ENCODE measurements at places on chromosomes 12 and 14. TPM values are rescaled to one million over a fixed set of nuclear protein-coding genes. Genes with fewer than 3 reads are reported as not detected.

AQP6 gene
- total RNA-seq = not detected

PYGL gene
- 7.0 TPM for total RNA-seq

PLA2G1B gene
- not detected for total RNA-seq

LRRC10 gene
- 32.4 TPM for total RNA-seq

- H3K4me3 ChIP-seq = no peak overlapping the region
- H3K27me3 ChIP-seq = no peaks in the 10 kb centered on the region
- H3K4me1 ChIP-seq = no peaks in the 10 kb centered on the region
- H3K27ac ChIP-seq = no peak overlapping the region
- DNase-seq = no peak
- H3K36me3 ChIP-seq = no peaks in the 10 kb centered on the region
Measured at GRCh38 chr12:6361834-6362233, 13.5 kb downstream of the SCNN1A start.

- no peak overlapping the region for H3K27ac ChIP-seq
- H3K4me3 ChIP-seq = no peak overlapping the region
- DNase-seq = no peak
- H3K36me3 ChIP-seq = no peaks in the 10 kb centered on the region
Measured at GRCh38 chr12:99154216-99154982, 493.2 kb upstream of the GARIN6 start.

DNA sequence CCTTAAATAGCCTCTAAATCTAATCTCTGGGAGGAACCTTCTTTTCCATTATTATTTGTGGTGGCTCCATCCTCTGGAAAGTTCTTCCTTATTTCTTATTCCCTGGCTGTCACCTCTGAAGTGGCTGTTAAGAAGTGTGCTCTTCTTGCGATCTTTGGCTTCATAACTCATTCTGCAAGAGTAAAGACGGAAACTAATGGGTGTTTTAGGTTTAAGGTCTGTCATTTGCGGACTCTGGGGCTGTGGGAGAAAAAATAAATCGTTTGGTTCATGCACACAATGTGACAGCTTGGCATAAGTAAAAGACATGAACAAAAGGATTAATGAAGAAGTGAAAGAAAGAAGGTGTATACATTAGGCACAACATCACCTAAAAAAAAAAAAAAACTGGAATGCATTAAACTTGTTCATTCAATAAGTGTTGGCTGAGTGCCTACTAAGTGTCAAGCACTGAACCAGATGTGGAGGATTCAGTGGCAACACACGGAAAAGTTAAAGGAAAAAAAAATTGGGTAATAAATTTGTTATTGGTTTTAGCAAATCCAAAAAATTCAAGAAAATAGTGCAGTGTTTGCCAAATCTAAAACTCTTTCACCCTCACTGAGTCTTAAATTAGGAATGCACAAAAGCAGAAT lies 99.5 kb downstream of the ERGIC2 start:
- no peaks in the 10 kb centered on the region for H3K27me3 ChIP-seq
- H3K27ac ChIP-seq = no peak overlapping the region
- no peaks in the 10 kb centered on the region for H3K4me1 ChIP-seq

GRCh38 chr14:75871181-75871880 lies 110.5 kb downstream of the TGFB3 start:
- no peaks in the 10 kb centered on the region for H3K36me3 ChIP-seq
- peaks cover 22% of the 10 kb centered on the region for H3K4me1 ChIP-seq
- no peak overlapping the region for H3K27ac ChIP-seq
- no peaks in the 10 kb centered on the region for H3K27me3 ChIP-seq

DNA sequence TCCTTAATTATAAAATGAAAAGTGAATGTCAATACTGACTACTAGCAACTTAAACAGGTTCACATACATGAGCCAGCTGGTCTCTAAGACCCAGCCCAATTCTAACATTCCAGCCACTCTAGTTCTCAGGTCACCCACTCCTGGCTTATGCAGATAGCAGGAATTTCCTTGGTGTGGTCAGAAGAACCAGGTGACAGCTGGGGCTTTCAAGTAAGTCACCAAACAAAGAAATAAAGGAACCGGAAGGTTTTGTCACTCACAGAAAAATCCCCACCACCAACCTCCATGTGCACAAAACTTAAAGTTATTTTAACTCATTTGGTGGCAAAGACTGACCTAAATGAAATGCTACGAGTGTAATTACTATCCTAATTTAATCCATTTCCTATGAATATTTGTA lies 129.6 kb upstream of the CDKN3 start:
- DNase-seq = no peak

- H3K4me1 ChIP-seq = peaks cover 90% of the 10 kb centered on the region
- peak overlapping the region; percentile 95 for H3K27ac ChIP-seq
Measured at GRCh38 chr12:47818467-47819137, 1.1 kb downstream of the HDAC7 start.

DNA sequence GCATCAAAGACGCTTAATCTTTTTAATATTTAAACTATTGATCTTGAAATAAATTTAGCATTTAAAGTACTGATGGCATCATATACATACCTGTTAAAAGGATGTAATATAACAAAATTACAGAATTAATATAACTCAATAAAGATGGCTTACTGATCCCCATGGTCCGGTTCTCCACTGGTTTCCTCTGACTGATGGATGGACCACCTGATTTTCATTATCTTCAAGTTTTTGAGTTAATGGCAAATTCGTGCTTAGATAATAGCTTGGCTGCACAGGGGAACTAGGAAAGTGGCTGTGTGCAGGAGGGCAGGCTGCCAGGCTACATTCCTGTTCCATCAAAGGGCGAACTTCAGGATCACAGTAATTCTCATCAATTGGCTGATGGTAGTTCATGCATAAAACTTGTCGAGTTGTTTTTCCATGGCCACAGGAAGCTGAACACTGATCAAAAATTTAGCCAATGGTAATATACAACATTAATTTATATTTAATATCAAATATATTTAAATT lies 123.9 kb downstream of the ADAMTS20 start:
- no peak overlapping the region for H3K27ac ChIP-seq
- no peaks in the 10 kb centered on the region for H3K36me3 ChIP-seq
- H3K4me3 ChIP-seq = no peak overlapping the region
- DNase-seq = no peak
- H3K4me1 ChIP-seq = no peaks in the 10 kb centered on the region
- H3K27me3 ChIP-seq = no peaks in the 10 kb centered on the region

GRCh38 chr12:45051572-45052125 lies 750 bp upstream of the DBX2 start:
- peak overlapping the region; percentile 43 for H3K4me3 ChIP-seq
- H3K27me3 ChIP-seq = no peaks in the 10 kb centered on the region
- H3K4me1 ChIP-seq = peaks cover 12% of the 10 kb centered on the region

GRCh38 chr14:56903304-56903969 lies 93.2 kb upstream of the OTX2 start:
- H3K4me1 ChIP-seq = no peaks in the 10 kb centered on the region
- no peak overlapping the region for H3K4me3 ChIP-seq
- no peaks in the 10 kb centered on the region for H3K27me3 ChIP-seq
- no peak overlapping the region for H3K27ac ChIP-seq

DNA sequence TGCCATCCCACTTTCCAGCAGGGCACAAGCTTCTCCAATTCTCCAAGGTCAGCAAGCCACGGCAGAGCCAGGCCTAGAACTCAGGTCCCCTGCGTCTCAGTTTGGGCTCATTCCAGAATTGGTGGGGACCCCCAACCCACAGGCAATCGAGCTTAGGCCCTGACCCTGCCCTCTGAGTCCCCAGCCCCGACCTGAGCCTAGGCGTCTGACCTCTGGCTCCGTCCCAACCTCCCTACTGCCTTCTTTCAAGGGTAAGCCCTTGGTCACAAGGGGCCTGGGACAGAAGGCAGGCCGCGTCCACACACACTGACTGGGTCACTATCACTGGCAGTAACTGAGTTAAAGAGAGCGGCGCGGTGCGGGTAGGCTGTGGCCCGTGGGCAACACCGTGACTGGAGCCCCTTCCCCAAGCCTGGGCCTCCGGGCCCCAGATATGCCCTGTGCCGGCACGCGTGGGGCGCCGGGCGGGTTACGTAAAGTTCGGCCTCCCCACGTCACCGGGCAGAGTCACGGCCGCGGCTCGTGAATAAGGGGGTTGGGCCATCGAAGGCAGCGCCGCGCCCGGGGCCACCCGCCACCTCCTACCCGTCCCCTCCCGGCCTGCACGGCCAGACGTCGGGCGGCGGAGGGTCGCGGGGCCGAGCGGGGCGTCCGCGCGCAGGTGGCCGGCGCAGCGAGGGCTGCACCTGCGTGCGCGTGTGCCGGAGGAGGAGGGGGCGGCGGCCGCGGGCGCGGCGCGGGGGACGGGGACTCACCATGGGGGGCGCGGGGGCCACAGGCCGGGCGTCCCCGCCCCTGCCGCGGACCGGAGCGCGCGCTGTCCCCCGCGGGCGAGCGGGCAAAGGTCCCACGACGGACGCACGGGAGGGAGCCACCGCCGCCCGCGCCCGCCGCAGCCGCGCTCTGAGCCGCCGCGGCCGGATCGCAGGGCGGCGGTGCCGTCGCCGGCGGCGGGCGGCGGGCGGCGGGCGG lies 516 bp downstream of the ANKRD9 start:
- peaks cover 11% of the 10 kb centered on the region for H3K36me3 ChIP-seq
- peak overlapping the region; percentile 61 for H3K4me3 ChIP-seq
- DNase-seq = peak; percentile 82
- peaks cover 36% of the 10 kb centered on the region for H3K4me1 ChIP-seq
- H3K27me3 ChIP-seq = no peaks in the 10 kb centered on the region
- peak overlapping the region; percentile 94 for H3K27ac ChIP-seq

DNA sequence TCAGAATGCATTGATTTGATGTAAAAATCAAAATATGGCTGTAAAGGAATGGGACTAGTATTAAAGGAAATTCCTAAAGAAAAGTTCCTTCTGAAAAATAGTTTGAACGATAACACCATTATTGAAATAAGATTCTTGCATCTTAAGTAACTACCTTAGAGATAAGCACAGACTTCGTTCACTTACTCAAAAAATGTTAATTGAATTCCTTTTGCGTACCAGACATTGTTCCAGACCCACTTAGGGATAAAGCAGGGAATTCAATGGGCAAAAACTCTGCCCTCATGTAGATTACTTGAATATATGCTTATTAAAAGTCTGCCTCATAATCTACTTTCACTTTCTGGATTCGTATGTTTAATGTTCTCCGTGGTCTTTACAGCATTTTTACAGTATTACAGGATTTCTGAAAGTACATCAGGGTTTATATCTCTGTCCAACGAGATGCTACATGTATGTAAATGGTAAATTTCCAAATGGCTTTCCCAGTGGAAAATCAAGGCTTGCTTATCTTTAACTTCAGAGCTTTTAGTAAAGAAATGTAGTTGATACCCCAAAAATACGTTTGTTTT lies 213.7 kb downstream of the GXYLT1 start:
- no peak overlapping the region for H3K27ac ChIP-seq
- H3K27me3 ChIP-seq = no peaks in the 10 kb centered on the region
- H3K36me3 ChIP-seq = no peaks in the 10 kb centered on the region
- no peak for DNase-seq

GRCh38 chr12:114835031-114835430 lies 151.1 kb upstream of the TBX3 start:
- H3K36me3 ChIP-seq = no peaks in the 10 kb centered on the region
- no peaks in the 10 kb centered on the region for H3K4me1 ChIP-seq
- H3K27me3 ChIP-seq = no peaks in the 10 kb centered on the region
- no peak overlapping the region for H3K4me3 ChIP-seq

Measured in right atrium auricular region (tissue), 2 donors.